Activated T-cell treated with anti-CD3 and anti-CD28 coated beads, Interleukin-2, amount 50 U/mL, for 72 hours (primary cell): ENCODE measurements at places on chromosomes 12 and 14.
A peak's percentile ranks its signal among the peaks of the same experiment; 100 is the strongest.

GRCh38 chr12:123905319-123905925 is 67.2 kb downstream of the CCDC92 start:
- no peak overlapping the region for H3K4me3 ChIP-seq
- H3K4me1 ChIP-seq, result peaks cover 15% of the 10 kb centered on the region
- no peaks in the 10 kb centered on the region for H3K36me3 ChIP-seq
- peak overlapping the region; percentile 25 for H3K27ac ChIP-seq
- no peaks in the 10 kb centered on the region for H3K27me3 ChIP-seq
- DNase-seq, result peak; percentile 55

GRCh38 chr12:104906695-104907094 is 51.4 kb downstream of the SLC41A2 start:
- no peak for DNase-seq
- H3K27me3 ChIP-seq, result peaks cover 7% of the 10 kb centered on the region

DNA sequence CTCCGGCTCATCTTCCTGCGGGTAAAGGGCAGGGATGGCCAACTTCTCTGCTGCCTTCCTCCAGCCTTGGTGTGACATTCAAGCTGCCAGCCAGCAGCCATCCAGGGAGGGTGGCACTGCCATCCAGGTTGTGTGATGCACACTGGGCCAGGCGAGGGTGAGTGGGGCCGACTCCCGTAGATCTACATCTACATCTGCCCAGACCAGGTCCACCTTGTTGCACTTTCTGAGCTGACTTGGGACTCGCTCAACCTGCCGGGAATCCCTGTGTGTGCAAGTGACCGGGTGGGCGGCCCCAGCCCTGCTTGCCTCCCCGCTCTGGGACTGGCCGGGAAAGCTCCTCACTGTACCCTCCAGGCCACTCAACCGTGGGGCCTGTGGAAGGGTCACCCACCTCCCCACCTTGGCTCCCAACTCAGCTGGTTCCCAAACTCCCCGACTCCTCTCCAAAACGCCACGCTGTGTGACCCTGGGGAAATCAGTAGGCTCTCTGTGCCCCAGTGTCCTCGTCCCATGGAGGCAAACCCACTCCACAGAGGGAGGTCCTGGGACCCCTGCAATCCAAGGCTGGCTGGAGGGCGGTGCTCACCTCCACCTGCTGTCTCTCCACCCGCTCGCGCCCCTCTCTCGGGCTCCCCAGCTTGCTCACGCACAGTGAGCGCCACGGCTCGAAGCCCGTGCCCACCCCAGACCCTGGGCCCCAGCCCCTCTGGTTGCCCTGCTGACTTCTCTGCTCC is 14.7 kb downstream of the JAG2 start:
- H3K36me3 ChIP-seq, result no peaks in the 10 kb centered on the region
- H3K27me3 ChIP-seq, result no peaks in the 10 kb centered on the region
- H3K4me3 ChIP-seq, result no peak overlapping the region

DNA sequence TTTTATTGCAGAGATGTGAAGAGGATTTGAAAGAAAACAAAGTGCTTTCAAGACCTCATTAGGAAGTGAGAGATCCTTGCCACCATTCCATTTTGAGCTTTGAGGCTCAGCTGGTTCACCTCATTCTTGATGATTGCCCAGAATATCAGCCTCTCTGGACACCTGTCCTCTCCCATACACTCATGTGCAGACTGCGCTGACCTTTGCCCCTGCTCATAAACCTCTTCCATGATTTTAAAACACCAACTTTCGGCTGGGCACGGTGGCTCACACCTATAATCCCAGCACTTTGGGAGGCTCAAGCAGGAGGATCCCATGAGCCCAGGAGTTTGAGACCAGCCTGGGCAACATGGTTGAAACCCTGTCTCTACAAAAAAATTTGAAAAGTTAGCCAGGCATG is 8.9 kb downstream of the COX14 start:
- no peak overlapping the region for H3K27ac ChIP-seq
- peaks cover 8% of the 10 kb centered on the region for H3K36me3 ChIP-seq
- no peaks in the 10 kb centered on the region for H3K27me3 ChIP-seq
- no peak overlapping the region for H3K4me3 ChIP-seq

GRCh38 chr14:63457498-63457897 is 85.7 kb downstream of the PPP2R5E start:
- peaks cover 11% of the 10 kb centered on the region for H3K4me1 ChIP-seq
- no peak overlapping the region for H3K27ac ChIP-seq
- H3K36me3 ChIP-seq, result no peaks in the 10 kb centered on the region
- no peak for DNase-seq
- H3K4me3 ChIP-seq, result no peak overlapping the region
- H3K27me3 ChIP-seq, result no peaks in the 10 kb centered on the region

- peaks cover 60% of the 10 kb centered on the region for H3K4me1 ChIP-seq
- peaks cover 2% of the 10 kb centered on the region for H3K36me3 ChIP-seq
- peak; percentile 5 for DNase-seq
- no peak overlapping the region for H3K27ac ChIP-seq
These were observed 3.7 kb upstream of the SIX1 start for GRCh38 chr14:60652674-60653651.

GRCh38 chr14:95699412-95699811 is 13.2 kb downstream of the TCL1B start:
- H3K27ac ChIP-seq, result peak overlapping the region; percentile 12
- no peak overlapping the region for H3K4me3 ChIP-seq
- H3K36me3 ChIP-seq, result no peaks in the 10 kb centered on the region
- no peak for DNase-seq
- peaks cover 55% of the 10 kb centered on the region for H3K27me3 ChIP-seq

DNA sequence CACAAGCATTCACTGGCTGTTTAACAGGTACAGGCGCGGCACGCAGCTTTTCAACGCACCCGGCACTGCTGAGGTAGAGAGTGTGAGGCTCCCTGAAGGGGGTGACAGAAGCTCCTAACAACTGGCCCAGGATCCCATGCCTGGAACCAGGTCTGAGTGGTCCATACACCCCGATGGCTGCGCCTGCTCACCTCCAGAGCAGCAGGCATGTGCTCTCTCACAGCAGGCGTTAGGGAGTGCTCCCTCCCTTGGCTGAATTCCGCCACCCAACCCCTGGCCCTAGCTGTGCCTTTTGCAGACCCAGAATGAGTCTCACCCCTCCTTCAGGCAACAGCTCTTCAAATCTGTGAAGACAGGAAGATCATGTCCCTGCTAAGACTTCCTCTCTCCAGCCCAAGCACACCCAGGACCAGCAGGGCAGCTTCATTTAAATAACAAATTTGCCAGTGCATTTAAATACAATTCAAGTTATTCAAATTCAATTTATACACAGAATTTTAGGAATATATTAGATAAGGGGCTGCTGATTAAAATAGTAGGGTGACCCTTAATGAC is 86.0 kb downstream of the SETD3 start:
- DNase-seq, result no peak
- H3K4me1 ChIP-seq, result peaks cover 15% of the 10 kb centered on the region
- no peaks in the 10 kb centered on the region for H3K27me3 ChIP-seq
- H3K36me3 ChIP-seq, result peaks cover 4% of the 10 kb centered on the region

- peaks cover 1% of the 10 kb centered on the region for H3K36me3 ChIP-seq
- H3K27me3 ChIP-seq, result no peaks in the 10 kb centered on the region
- H3K27ac ChIP-seq, result no peak overlapping the region
- H3K4me1 ChIP-seq, result no peaks in the 10 kb centered on the region
- no peak for DNase-seq
These were observed 525.1 kb upstream of the FBXO33 start for GRCh38 chr14:39957290-39957689.

DNA sequence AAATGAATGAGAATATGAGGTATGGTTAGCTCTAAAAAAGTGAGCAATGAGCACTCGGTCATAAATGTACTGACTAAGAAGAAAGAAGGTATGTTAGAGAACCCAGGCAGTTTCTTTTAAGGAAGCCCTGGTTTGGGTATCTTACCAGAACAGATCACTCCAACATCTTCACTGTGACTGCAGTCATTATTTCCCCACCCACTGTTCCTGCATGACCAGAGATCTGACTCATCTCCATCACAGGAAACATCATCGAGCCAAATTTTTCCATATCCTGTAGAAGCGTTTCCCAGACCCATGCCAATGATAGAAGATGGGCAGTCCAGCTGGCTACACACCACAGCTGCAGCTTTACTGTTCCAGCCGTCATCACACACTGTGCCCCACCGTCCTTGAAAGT is 48.0 kb downstream of the CD163L1 start:
- no peak for DNase-seq
- peaks cover 8% of the 10 kb centered on the region for H3K27me3 ChIP-seq
- no peak overlapping the region for H3K4me3 ChIP-seq
- no peak overlapping the region for H3K27ac ChIP-seq
- no peaks in the 10 kb centered on the region for H3K36me3 ChIP-seq

DNA sequence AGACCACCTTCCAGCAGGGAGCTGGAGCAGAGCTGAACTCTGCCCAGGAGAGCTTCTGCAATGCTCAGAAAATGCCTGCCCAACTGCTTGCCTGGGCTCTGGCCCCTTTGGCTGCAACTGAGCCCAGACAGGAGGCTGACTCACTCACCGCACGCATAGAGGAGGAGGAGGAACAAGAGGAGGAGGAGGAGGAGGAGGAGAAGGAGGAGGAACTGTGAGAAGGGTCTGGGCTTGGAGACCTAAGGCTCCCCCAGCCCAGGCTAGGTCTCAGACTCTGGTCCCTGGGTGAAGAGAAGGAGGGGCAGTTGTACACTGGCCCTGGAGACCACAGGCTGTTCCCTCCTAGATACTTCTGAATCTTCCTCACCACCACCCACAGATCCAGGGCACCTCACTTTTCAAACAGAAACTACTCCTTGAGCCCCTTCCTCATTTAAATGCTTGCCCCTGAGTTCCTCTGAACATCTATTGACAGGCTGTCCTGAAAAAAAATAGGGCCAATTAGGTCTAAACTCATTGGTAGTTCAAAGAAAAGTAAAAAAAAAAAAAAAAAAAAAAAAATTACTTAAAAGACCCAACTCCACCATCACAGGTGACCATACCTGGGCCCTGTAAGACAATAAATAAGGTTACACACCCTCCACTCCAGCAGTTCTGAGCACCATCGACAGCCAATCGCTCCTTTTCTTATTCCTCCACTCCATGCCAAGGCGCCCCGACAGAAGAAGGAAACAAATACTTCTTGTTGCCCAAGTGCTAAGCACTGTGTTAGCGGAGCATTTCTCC is 674 bp downstream of the VDR start:
- H3K27ac ChIP-seq, result peak overlapping the region; percentile 75
- peaks cover 51% of the 10 kb centered on the region for H3K4me1 ChIP-seq
- peak overlapping the region; percentile 86 for H3K4me3 ChIP-seq
- peaks cover 20% of the 10 kb centered on the region for H3K36me3 ChIP-seq
- peak; percentile 75 for DNase-seq
- peaks cover 27% of the 10 kb centered on the region for H3K27me3 ChIP-seq

- no peak overlapping the region for H3K4me3 ChIP-seq
- no peak for DNase-seq
- H3K27ac ChIP-seq, result no peak overlapping the region
- H3K27me3 ChIP-seq, result peaks cover 51% of the 10 kb centered on the region
- H3K4me1 ChIP-seq, result no peaks in the 10 kb centered on the region
These were observed 16.2 kb downstream of the CLMN start for GRCh38 chr14:95303552-95303951.

DNA sequence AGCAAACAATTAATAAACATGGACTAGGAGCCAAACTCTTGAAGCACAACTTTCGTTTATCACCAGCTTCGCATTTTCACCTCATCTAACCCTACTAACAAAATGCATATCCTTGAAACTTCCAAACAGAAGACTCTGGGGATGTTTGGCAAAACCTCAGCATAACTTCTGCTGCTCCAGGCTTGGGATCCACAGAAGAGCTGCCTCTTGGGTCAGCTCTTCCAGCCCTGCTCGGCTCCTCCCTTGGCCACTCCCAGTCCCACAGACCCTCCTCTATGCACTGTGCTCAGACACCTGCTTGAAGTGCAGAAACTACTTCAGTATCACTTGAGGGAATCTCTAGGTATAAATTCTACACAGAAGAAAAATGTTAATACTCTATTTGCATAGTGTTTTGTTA is 110.0 kb upstream of the AMIGO2 start:
- peaks cover 83% of the 10 kb centered on the region for H3K4me1 ChIP-seq
- H3K27ac ChIP-seq, result peak overlapping the region; percentile 90
- peaks cover 8% of the 10 kb centered on the region for H3K36me3 ChIP-seq

GRCh38 chr12:23139026-23139425 is 514.1 kb downstream of the ETNK1 start:
- no peaks in the 10 kb centered on the region for H3K4me1 ChIP-seq
- H3K27me3 ChIP-seq, result no peaks in the 10 kb centered on the region
- H3K27ac ChIP-seq, result no peak overlapping the region
- no peak for DNase-seq
- H3K4me3 ChIP-seq, result no peak overlapping the region
- H3K36me3 ChIP-seq, result no peaks in the 10 kb centered on the region

- no peak overlapping the region for H3K27ac ChIP-seq
- H3K4me3 ChIP-seq, result no peak overlapping the region
- no peaks in the 10 kb centered on the region for H3K27me3 ChIP-seq
- H3K4me1 ChIP-seq, result no peaks in the 10 kb centered on the region
- no peak for DNase-seq
These were observed 32.7 kb upstream of the SDR39U1 start for GRCh38 chr14:24475261-24475660.

GRCh38 chr14:44995196-44995595 is 33.2 kb downstream of the TOGARAM1 start:
- H3K27ac ChIP-seq, result no peak overlapping the region
- peaks cover 8% of the 10 kb centered on the region for H3K36me3 ChIP-seq
- DNase-seq, result no peak
- H3K4me1 ChIP-seq, result no peaks in the 10 kb centered on the region
- H3K27me3 ChIP-seq, result no peaks in the 10 kb centered on the region
- no peak overlapping the region for H3K4me3 ChIP-seq

- H3K27me3 ChIP-seq, result no peaks in the 10 kb centered on the region
- H3K27ac ChIP-seq, result peak overlapping the region; percentile 31
- DNase-seq, result no peak
- peaks cover 20% of the 10 kb centered on the region for H3K4me1 ChIP-seq
- no peak overlapping the region for H3K4me3 ChIP-seq
These were observed 20.5 kb downstream of the SLC11A2 start for GRCh38 chr12:51005671-51006070.

DNA sequence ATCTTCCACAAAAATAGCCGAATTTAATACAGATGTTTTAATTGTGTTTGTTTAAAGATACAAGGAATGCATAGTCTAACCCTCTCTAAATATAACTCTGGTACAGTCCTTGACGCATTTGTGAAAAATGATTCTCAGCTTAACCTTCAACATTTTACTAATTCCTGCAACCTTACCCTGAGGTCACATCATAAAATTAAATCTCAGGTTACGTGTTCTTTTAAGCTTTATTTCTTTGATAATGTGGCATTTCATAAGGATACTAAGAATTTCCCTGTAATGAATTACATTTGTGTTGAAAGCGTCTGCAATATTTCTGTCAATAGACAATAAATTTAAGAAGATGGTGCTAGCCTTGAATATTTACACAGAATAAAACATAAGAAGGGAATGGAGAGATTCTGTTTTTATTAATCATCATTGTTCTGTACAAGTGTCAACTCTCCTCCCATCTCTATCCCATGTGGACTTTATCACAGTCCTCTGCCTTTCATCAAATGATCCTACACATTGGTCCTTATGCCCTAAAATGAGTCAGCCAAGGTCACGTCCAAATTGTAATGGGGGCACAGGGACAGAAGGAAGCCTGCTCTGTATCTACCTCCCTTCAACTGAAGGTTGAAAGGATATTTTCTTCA is 769.3 kb upstream of the FLRT2 start:
- H3K27ac ChIP-seq, result no peak overlapping the region
- H3K4me3 ChIP-seq, result no peak overlapping the region
- no peaks in the 10 kb centered on the region for H3K27me3 ChIP-seq
